Astrocyte of the hippocampus (primary cell): ENCODE measurements at places on chromosomes 7 and 10.

DNA sequence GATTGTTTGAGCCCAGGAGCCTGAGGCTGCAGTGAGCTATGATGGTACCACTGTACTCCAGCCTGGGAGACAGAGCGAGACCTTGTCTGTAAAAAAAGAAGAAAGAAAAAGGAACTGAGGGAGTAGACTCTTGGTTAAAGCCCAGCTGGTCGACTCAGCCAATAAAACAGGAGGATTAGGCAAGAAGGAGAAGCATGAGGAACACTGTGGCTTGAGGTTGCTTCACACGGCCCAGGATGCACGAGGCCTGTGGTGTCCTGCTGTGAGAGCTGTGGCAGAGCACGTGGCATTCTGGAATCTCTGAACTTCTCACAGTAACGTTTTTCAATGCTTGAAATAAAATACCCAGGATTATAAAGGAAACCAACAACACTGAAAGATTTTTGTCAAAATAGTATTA lies 93.3 kb downstream of the CUL2 start:
- peak; percentile 21 for DNase-seq

- DNase-seq, result peak; percentile 26
These were observed 51.7 kb upstream of the SORCS3 start for GRCh38 chr10:104589431-104589830.

DNA sequence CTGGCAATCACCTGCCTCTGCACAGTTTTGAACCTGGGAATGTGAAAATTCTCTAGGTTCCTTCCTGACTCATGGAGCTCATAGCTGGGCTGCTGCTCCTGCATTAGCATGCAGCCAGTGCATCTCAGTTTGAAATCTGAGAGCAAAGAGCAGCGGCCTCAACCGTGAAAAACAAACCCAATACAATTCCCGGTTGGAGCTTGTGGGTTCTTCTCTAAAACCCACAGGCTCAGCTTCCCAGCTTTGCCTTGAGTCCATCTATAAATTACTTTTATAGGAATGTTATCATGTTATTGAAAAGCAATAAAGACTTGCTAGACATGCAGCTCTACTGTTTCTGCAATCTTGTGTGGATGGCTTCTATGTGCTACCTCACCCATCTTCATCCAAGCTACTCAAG lies 191.7 kb downstream of the CXCL12 start:
- peak; percentile 46 for DNase-seq

GRCh38 chr10:15118615-15119014 lies 21.5 kb downstream of the RPP38 start:
- DNase-seq, result no peak

- DNase-seq, result no peak
These were observed 25.6 kb downstream of the COL1A2 start for GRCh38 chr7:94420328-94420727.

- DNase-seq, result no peak
These were observed 33.6 kb upstream of the BTBD16 start for GRCh38 chr10:122237331-122237990.

DNA sequence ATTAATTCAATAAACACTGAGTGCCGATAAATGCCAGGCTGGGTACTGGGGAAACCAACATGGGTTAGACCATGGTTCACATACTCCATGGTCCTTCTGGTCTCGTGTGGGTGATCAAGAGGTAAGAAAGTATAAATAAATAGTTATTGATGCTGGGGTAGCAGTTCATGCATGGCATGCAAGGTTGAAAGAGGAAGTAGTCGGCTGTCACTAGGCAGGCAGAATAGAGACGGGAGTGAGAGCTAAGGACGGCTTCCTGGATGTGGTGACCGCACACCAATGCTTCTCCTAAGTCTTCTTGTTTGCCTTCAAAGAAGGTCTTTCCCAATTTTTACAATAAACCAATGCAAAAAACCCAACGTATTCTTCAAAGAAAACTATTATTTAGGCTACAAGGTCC lies 208.6 kb downstream of the ADAM12 start:
- DNase-seq, result no peak

DNA sequence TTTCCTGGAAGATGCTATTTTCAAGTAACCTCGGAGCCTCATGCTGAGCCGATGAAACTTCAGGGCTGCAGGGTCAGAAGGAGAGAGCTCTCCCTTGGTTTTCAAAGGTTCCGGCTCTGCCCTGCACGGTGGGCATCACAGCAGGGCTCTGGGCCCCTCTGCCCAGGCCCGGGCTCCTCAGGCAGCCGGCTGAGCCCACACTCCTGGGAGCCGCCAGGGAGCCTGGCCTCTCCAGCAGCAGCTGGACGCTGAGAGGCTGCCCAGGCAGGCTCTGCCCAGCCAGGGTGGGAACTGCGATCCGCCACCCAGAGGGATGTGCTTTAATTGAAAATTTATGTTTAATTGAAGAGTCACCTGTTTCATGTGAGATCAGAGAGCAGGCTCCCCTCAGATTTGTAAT lies 97.5 kb upstream of the MGMT start:
- no peak for DNase-seq

GRCh38 chr10:80474597-80474910 lies 20.4 kb downstream of the TSPAN14 start:
- no peak for DNase-seq

DNA sequence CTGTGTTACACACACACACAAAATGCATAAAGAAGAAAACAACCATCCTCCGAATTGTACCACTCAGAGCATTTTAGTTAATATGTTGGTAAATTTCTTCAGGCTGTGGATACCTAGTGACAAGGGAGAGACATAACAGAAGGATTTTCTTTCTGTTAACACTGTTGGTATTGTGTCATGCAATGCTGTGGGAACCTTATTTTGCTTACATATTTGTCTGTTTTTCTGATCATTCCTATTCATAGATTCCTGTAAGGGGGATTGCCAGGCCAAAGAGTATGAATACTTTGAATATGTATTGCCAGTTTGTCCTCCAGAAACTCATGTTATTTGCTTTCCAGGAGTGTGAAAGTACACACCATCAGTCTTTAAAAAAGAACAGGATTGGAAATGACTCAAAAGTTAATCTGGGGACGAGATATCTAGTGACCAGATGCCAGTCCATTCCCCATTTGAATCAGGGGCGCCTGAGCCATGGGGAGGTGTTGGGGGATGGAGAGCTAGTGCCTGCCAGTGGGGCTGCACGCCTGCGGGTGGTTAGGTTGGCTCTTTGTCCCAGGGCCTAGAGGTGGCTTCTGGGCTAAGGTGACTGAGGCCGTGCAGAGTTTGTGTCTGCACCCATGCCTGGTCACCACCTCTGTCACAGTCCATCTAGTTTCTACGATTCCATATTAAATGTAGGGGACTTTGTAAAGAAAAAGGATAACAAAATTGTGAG lies 142.0 kb downstream of the PTPN20 start:
- DNase-seq, result no peak

DNA sequence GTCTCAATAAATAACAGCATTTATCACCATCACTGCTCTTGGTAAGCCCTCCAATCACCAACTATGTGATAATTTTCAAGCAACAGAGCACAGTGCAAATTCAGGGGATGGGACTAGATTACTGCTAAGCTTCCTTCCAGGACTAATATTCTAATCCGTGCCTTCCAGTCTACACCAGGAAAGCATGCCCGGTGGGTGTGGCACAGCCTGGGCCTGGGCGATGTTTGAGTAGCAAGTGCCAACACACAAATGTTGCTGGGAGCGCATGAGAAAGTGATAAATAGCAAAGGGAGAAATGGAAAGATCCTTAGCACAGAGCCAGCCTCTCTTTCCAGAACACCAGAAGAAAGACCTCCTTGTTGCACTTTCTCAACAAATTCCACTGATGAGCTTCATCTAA lies 13.5 kb upstream of the TM9SF3 start:
- no peak for DNase-seq

DNA sequence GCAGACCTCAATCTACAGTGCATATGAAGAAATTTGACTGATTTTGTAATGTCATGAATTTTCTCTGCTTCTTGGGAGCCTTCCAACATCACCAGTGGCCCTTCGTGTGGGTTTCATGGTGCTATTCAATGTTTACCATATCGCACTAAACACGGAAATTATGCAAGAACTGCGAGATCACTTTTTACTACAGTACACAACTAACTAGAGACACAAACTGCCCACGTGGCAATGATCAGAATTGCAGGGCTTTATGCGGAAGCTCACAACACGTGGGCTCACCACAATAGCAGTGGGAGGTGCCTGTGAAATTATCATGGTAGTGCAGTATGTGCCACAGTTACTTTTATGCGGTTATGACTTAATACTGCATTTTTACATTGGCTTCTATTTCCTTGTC lies 449.7 kb upstream of the KLF6 start:
- no peak for DNase-seq

GRCh38 chr7:105352901-105353668 lies 35.6 kb downstream of the SRPK2 start:
- no peak for DNase-seq

DNA sequence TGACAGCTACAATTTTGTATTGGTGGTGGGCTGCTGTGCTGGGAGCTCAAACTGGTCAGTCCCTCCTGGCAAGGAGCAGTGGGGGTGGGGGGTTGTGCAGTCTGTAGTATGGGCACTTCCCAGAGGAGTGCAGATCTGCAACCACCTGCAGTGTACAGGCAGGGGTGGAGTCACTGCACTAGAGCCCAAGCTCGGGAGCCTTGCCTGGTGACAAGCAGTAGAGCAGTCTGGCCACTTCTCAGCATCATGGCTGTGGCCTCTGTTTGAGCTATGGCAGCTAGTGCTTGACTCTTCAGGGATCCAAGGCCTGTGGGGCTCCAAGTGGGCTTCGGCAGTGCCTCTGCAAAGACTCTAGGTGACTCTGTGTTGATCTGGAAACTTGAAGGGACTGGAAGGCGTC lies 585.1 kb upstream of the GRM3 start:
- DNase-seq, result no peak

- no peak for DNase-seq
These were observed 11.7 kb downstream of the ORAI2 start for GRCh38 chr7:102444961-102445673.

GRCh38 chr7:26180792-26181198 lies 19.8 kb downstream of the HNRNPA2B1 start:
- no peak for DNase-seq

DNA sequence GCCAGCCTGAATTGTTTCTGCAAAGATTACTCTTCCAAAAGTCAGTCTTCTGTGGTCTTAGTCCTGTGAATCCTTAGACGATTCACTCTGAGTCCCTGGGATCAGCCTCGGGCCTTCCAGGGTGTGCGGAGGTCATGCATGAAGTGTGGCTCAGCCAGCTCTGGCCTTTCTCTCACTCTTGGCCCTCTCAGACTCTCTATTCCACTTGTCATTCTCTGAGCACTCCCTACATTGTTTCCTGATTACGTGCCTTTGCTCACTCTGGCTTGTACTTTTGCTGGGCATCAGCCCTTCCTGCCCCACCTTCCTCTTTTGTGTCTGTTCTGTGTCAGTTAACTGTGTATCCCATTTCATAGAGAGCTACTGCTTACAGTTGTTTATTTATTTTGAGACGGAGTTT lies 36.0 kb downstream of the CCNY start:
- peak; percentile 79 for DNase-seq

DNA sequence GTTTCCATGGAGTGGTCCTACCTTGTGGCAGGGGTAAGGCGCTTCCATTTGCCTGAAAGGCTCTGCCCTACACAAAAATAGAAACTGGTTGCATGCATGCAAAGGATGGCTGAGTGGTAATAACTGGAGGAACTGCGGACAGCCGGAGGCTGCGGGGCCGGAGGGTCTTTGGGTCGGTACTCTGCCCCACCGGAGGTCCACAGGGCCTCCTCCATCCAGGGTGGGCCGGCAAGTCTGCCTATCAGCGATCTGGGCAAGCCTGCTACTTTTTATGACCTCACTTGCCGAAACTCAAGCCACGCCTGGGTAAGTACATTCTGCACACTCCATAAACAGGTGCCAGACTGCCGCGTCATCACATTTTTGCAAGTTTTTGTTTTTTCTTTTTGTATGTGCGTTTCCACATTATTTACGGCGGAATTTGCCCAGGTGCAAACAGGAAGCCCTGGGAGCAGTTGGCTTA lies 30.0 kb downstream of the TACC2 start:
- DNase-seq, result no peak

GRCh38 chr10:132368391-132368790 lies 28.6 kb upstream of the PWWP2B start:
- DNase-seq, result no peak

- no peak for DNase-seq
These were observed 33.0 kb downstream of the CAMK2B start for GRCh38 chr7:44292420-44292817.

DNA sequence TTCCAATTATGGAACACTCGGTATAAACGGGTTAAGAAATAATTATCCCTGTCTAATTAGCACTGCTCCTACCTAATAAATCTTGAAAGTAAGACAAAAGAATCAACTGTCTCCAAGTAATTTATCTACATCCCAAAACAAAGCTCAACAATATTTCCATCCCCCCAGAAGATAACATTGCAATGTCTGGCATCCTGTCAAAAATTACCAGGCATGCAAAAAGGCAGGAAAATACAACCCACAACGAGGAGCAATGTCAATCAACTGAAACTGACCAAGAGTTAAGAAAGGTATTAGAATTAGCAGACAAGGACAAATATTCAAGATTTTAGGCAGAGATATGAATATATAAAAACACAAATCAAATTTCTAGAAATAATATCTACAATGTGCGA lies 84.5 kb upstream of the SVIL start:
- DNase-seq, result peak; percentile 48

DNA sequence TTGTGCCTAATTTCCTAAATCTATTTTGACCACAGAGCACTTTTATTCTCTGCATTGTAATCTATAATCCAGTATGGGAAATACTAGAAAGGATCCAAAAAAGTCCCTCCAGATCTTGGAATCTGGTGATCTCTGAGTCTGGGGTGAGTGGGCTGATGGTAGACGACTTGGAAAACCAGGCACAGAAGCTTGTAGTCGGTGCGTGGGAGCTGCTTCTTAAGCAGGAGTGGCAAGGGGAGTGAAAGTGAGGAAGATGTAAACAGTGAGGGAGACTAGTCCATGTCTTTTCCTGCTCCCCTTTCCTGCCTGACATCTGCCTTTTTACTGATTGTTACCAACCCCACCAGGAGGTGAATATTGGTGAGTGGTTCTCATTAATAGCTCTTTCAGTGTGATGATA lies 6.8 kb downstream of the AUTS2 start:
- DNase-seq, result no peak
